GM23248 (cell line): ENCODE measurements at places on chromosomes 12 and 14.

DNA sequence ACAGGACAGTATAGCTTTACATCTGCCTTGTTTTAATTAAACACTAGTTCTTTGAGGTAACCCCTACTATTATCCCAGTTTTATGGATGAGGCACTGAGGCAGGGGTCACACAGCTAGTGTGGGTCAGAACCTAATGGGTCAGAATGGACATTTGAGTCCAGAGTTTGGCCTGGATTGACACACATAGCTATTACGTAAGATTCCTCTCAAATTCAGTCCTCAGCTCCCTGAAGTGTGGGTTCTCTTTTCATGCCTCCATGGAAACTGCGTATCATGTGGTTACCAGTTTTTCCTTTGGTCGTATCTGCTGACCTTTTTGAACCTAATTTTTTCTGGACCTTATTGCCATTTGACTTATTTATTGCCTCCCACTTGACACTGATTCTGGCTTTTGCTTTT, 40.4 kb downstream of the PSEN1 start:
- H3K4me1 ChIP-seq: peaks cover 14% of the 10 kb centered on the region
- DNase-seq: peak; percentile 4
- H3K27me3 ChIP-seq: no peaks in the 10 kb centered on the region
- no peak overlapping the region for H3K4me3 ChIP-seq

DNA sequence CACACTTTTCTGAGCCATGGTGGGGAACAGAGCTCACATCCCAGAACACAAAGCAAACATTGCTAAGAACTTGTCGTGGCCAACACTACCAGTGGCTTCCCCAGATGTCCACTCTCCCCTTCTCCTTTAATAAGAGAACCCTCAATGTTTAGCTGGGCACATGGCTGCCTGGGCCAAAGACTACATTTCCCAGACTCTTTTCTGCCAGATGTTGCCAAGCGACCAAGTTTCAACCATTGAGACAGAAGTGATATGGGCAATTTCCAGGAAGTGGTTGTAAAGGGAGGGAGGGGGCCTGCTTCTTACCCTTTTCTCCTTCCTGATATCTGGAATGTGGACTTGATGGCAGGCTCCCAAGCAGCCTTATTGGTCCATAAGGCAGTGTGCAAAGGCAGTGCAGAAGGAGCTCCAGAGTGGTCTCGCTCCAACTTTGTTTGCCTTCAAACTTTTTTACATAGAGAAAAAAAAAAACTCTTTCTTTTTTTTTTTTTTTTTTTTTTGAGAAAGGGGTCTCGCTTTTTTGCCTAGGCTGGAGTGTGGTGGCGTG, 24.9 kb upstream of the JDP2 start:
- H3K36me3 ChIP-seq: no peaks in the 10 kb centered on the region
- H3K27me3 ChIP-seq: no peaks in the 10 kb centered on the region; the same call in 1 of the 2 replicates
- no peak overlapping the region for H3K27ac ChIP-seq
- DNase-seq: no peak
- H3K4me1 ChIP-seq: peaks cover 17% of the 10 kb centered on the region

- no peak overlapping the region for H3K27ac ChIP-seq
- H3K27me3 ChIP-seq: no peaks in the 10 kb centered on the region
- H3K36me3 ChIP-seq: peaks cover 14% of the 10 kb centered on the region; the same call in 1 of the 2 replicates
- DNase-seq: no peak
- H3K4me1 ChIP-seq: peaks cover 10% of the 10 kb centered on the region
- H3K4me3 ChIP-seq: no peak overlapping the region
Observed at GRCh38 chr14:93212432-93212831, 5.4 kb downstream of the UBR7 start.

DNA sequence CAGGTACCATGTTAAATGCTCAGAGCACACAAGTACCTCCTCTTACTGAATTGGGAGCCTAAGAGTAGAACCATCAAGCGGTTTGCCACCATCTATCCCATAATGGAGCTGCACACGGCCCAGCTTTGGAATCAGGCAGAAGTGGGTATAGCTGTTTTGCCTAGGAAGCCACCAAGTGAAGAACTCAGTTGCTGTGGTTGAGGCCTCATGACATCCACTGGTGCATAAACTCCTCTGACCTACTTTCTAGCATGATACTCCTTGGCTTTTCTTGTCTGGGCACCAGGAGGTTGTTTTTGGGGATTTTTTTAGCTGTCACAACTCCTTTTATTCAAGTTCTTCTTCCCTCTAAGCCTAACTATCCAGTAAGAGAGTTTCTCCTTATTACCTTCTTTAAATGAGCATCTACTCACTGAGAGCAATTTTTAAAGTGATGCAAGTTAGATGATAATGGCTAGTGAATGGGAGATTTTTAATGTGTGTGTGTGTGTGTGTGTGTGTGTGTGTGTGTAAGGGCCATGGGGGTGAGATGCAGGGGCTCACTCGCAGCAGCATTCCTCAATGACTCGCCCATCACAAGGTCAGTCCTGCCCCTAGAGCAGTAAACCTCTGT, 20.9 kb upstream of the KRAS start:
- no peak overlapping the region for H3K4me3 ChIP-seq
- H3K27ac ChIP-seq: no peak overlapping the region
- no peak for DNase-seq

- no peak overlapping the region for H3K4me3 ChIP-seq
- H3K27ac ChIP-seq: peak overlapping the region; percentile 9; the same call in 1 of the 2 replicates
- no peaks in the 10 kb centered on the region for H3K27me3 ChIP-seq
- peaks cover 39% of the 10 kb centered on the region for H3K4me1 ChIP-seq
Observed at GRCh38 chr12:88401155-88401554, 179.1 kb downstream of the KITLG start.
